ENCODE measurements at places on chromosomes 5 and 9. TPM values are rescaled to one million over a fixed set of nuclear protein-coding genes. Genes with fewer than 3 reads are reported as not detected.

SHB gene
- 24.1 TPM for total RNA-seq

ARID3C gene
- not detected for total RNA-seq

GRCh38 chr5:115530426-115530825 lies 14.1 kb downstream of the FEM1C start:
- no peak for DNase-seq

GRCh38 chr9:136343121-136343883 lies 16.0 kb downstream of the GPSM1 start:
- DNase-seq: no peak

DNA sequence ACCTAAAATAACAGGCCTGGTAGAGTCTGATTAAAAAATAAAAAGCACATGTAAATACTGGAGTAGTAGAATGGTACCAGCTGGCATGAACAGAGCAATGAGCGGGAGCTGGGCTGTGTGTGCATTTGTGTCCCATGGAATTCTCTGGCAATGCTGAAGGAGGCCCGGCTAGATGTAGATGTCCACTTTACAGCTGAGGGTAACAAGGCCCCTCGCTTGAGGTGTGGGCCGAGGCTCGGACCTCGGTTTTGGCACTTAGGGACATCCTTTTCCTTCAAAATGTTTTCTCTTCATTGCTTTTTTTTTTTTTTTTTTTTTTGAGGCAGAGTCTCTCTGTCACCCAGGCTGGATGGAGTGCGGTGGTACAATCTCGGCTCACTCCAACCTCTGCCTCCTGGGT lies 1.5 kb upstream of the FGD3 start:
- DNase-seq: no peak

All from umbilical cord (tissue), 2 donors.